ENCODE measurements at places on chromosomes 1 and 21.
A peak's percentile ranks its signal among the peaks of the same experiment; 100 is the strongest.

- DNase-seq = peak; percentile 74
Measured at GRCh38 chr1:9181176-9181906, 52.4 kb upstream of the GPR157 start.

DNA sequence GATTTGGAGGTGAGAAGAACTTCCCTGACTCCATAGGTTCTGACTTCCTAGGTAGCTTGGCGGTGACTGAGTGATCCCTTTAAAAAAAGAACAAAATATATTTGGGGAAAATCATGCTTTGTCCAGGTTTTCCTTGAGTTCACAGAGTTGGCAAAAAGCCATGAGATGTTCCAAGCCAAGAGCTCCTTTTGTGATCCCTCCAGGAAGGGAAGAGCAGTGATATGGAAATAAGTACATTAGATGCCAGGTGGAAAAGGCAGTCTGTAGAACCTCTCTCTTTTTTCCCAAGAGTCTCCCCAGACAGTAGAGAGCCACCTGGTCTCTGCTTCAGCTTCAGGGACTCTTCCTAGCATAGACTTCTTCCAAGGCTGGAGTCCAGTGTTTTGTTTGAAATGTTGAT, 10.2 kb downstream of the TLCD4 start:
- DNase-seq = no peak

DNA sequence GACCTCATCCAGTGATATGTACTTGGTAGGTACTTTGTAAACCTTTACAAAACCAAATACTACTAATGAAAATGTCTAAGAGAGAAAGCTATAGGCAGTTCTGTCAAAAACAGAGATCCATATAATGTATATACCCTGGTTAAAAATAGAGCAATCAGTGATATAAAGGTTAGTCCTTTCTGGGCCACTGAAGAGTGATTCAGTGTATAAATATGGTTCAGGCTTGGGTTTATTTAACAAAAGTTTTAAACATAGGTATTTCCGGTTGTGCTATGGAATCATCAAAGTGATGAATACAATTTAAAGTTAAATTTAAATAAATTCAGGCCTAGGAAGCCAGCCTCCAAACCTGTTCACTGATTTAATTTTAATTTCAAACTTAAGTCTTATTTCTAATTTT, 108.4 kb upstream of the DMRTA2 start:
- no peak for DNase-seq

- no peak for DNase-seq
Measured at GRCh38 chr1:204556458-204557052, 40.3 kb downstream of the MDM4 start.

- DNase-seq = peak; percentile 7
Measured at GRCh38 chr1:198641966-198642668, 3.3 kb downstream of the PTPRC start.

DNA sequence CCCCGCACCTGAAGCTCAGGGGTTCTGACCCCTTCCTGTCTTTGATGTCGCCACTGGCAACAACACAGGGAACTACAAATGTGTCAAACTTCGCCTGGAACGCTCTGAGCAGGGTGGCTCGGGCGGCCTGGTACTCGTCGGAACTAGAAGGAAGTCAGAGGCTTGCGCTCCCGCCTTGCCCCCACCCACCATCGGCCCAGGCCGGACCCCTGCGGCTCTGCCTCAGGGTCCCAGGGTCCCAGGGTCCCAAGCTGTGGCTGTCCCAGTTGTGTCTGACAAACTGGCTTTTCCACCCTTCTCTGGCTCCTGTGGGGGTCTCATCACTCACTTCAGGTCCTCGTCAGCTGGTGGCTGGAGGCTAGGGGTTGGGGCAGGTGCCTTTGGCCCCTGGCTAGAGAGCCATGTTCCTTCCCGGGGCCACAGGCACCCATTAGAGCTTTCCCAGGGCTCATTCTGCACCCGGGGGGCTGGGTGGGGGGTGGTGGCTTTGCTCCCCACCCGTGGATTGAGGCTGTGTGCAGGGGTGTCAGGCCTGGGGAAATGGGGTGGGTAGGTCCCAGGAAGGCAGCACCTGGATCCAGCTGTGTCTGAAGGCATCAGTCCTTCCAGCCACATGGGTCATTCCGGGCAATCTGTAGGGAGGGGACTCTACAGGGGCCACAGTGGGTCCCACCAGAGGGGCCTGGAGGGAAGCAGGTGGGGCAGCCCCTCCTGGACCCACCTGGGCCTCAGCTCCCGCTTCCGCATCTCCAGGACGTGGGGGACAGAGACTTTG, 8.0 kb upstream of the TMEM52 start:
- no peak for DNase-seq

DNA sequence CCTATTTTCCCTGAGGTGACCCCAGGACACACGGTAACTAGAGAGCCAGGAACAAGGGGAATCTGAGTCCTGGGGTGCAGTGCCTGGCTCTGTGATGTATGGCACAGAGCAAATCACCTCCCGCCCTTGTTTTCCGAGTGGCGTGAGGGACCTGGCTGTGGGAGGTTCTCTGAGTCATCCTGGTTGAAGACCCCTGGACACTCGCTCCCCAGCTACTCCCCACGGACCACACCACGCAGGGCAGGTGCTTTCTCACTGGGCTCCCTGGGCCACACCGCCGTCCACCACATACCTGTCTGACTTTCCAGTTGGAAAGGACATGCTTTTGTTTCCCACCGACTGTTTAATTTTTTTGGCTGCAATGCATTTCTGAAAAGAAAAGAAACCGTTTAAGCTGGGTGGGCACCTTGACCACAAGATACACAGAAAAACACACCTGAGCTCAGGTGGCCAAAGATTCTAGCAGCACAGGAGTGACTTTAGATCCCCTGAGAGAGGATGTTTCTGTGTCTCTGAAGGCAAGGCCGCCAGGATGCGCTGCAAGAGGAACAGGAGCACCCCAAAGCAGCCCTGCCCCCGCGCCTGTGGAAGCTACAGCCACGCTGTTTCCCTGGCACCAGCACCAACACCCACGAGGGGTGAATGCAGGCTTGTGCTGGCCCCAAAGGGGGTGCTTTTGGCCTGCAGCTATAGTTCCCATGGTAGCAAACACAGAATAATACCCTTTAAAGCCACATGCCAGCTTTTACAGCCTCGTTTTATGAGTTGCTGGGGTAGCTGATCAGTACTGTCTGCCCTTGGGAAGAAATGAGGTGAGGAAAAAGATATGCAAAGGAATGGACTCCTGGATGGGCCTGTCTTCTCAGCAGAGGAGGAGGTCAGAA, 8.1 kb upstream of the SRM start:
- DNase-seq = no peak

DNA sequence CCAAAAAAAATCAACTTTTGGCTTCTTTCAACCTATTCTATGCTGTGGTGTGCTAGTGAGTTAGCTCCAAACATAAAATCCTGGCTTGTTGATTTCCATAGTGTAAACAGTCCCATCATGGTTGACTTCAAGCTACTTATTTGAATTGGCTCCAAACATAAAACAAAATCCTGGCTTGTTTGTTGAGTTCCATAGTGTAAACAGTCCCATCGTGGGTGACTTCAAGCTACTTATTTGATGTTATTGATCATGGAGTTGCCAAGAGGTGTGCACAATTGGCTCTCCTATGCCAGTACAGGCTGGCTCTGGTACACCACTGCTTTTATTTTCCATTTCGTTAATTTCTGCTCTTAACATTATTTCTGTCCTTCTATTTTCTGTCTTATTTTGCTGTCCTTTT, 1.8 kb upstream of the COA6 start:
- DNase-seq = no peak

- no peak for DNase-seq
Measured at GRCh38 chr1:8687538-8687937, 129.9 kb downstream of the RERE start.

GRCh38 chr1:18941221-18942141, 15.0 kb downstream of the IFFO2 start:
- DNase-seq = peak; percentile 63

- peak; percentile 77 for DNase-seq
Measured at GRCh38 chr1:151887028-151887427, 22.3 kb downstream of the THEM4 start.

DNA sequence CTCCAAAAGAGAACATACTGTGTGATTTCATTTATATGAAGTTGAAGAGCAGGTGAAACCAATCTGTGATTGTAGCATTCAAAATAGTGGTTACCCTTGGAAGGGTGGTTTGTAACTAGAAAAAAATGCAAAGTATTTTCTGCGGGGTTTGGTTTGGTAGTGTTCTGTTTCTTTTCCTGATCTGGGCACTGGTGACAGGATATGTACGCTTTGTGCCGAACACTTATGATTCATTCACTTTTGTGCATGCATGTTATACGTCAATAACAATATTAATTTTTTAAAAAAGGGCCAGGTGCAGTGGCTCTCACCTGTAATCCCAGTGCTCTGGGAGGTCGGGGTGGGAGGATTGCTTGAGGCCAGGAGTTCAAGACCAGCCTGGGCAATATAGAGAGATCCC, 63.8 kb downstream of the CD34 start:
- DNase-seq = peak; percentile 56

DNA sequence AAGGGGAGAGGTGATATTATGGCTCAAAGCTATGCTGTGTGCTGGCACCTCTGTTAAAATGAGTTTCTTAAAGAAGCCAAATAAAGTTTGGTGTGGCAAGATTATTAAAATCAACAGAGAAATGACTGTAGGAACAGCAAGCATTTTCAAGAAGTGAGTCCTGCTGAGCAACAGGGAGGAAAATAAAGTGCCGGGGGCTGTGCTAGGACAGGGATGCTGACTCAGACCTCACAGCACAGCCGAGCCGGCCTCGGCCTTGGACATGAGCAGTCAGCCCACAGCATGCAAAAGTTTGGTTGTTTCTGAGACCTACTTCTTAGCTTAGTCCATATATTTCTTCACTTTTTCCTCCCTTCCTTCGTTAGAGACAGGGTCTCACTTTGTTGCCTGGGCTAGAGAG, 19.2 kb downstream of the CNIH3 start:
- DNase-seq = no peak

GRCh38 chr1:25557543-25557942, 14.1 kb downstream of the LDLRAP1 start:
- DNase-seq = no peak

DNA sequence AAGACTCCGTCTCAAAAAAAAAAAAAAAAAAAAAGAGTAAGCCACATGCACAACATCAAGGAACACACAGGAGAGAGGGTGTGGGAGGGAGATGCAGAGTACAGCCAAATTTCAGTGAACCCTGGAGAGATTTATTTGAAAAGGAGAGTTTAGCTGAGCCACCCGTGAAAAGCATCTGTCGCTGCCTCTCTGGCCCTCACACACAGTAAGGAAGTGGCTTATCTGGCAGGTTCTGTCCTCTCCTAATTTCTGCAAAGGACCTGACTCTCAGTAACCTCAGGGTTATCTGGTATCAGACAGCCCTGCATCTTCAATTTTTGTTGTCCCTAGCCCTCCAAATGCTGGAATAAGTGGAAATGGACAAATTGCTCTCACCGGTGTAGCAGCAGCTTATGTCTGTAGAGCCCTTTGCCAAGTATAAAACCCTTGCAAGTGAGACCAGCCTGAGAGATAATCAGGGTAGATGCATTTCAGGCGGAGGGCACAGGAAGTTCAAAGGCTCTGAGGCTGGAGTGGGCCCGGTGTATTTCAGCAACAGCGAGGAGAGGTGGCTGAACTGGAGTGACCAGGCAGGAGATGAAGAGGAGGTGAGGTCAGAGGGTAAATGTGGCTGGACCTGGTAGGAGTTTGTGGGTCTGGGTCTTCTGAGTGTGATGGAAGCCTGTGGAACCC, 16.7 kb upstream of the IL10RB start:
- DNase-seq = no peak

DNA sequence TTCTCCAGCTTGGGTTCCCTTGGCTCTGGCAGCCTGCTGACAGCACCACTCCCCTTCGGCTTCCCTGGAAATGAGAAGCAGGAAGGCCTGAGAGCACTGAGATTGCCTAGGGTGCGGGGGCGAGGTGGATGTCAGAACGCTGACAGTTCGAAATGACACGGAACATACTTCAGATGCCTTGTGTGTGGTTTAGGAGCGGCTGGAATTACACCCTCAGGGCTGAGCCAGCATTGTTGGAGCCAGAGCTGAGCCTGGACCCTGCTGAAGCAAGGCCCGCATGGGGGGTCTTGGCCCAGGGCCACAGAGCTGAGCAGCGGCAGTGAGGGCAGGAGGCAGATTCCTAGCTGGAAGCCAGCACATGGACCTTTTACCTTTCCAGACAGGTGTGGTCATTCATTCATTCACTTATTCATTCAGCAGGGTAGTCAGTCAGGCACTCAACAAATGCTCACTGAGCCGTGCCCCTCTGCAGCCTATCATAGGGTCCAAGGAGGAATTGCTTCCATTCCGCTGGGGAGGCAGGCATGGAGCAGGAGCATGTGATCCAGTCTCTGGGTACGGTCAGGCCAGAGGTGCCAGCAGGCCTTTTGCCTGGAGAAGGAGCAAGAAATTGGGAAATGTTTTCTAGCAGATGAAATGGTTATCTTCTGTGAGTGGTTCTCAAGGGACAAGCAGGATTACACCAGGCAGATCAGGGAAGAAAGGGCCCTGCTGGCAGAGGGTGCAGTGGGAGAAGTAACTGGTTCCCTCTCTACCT, 6.6 kb upstream of the FOXE3 start:
- DNase-seq = no peak

DNA sequence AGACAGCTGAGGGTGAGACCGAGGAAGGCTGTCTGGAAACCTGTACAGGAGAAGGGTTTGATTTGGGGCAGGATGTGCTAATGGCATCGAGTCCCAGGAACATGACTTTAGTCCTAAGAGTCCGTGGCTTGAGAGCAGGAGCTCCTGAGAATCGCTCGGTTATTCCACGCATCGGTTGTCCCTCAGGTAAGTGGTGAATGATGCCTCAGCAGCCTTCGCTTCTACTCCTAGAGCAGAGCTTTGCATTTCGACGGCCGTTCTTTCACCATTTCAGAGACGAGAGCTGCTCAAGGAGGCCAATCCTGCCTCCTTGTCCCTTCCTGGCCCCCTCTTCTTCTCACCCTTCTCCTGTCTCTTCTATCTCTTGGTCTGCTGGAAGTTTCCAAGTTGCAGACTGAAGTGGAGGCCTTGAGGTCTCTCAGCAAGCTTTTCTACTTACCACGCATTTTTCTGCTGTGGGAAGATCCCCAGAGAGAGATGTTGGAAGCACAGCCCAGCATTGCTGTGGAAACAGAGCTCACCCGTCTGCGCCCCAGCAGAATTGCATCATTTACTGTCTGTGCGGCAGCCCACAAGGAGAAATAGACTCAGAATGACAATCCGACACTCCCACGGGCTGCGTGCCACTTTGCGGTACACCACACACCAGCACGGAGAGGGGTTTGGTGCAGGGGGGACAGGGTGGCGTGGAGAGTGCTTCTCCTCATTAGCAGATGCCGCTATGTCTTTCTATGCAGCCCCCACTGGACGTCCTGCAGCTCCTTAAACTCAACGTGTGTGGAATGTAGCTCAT, 270.7 kb upstream of the C1orf174 start:
- DNase-seq = no peak

Data from endothelial cell of umbilical vein (primary cell).